Fibroblast of skin of right quadriceps (primary cell): ENCODE measurements at places on chromosomes 7 and 10.

DNA sequence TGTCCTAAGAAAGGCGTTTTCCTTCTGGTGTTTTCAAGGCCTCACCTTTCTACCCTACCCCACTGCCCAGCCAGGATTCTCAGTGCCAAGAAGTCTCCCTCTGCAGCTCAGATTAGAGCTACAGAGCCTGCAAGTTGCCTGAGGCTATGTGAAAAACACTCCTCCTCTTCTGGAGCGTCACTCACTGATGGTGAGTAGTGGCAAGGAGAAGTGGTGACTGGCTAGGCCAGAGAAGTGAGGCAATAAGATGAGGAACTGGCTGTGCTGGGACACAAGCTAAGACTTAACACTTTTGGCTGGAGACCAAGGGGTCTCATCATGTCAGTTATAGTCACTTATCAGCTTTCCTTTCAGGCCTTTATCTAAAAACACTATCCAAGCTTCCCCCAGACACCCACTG, 86.7 kb upstream of the PRKAR2B start:
- no peak for DNase-seq

DNA sequence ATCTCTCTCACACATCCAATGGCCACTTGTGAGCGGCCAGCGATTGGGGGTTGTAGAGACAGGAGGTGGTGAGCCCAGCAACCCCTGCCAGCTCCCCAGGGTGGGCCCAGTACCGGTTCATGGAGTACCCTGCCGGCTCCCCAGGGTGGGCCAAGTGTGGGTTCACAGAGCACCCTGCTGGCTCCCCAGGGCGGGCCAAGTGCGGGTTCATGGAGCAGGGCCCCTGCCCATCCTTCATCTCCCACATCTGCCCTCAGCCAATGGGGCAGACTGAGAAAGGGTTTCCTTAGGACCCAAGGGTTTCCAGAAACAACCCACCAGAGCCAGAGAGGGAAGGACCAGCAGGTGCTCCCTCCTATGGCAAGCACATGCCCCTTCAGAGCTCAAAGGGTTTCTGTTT, 21.4 kb upstream of the SLIT1 start:
- DNase-seq: no peak

DNA sequence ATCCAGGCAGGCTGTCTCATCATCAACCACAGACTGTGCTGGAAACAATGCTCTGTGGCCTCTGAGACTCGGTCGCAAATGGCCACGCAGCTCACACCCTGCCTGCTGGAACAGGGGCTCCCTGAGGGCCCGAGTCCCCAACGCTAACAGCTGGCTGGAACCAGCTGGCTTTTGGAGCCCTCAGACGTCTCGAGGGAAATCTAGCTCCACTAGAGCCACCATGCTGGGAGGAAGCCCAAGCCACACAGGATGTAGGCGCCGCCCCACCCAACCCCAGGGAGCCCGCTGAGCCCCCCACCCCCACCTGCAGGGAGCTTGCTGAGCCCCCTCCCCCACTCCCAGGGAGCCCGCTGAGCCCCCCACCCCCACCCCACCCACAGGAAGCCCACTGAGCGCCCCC, 21.4 kb upstream of the PDGFA start:
- DNase-seq: no peak

DNA sequence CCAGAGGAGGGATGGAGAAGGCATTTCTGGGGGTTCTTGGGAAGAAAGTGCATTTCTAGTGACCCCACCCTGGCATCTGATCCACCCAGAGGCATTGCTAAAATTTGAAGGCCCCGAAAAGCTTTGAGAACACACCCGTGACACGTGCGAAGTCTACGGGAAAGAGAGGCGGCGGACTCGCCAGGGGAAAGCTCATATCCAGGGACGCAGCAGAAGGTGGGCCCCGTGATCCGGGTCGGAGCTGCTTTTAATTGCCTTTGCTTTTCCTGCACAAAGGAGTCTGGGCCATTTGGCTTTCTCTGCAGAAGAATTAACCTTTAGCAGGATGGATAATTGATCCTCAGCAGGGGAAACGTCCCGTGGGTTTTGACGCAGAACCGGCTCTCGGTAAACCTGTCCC, 50.3 kb downstream of the CARD11 start:
- DNase-seq: no peak

GRCh38 chr10:36640626-36641025, 484.8 kb upstream of the ANKRD30A start:
- no peak for DNase-seq

- no peak for DNase-seq
Measured at GRCh38 chr7:95874541-95875265, 102.3 kb downstream of the DYNC1I1 start.

DNA sequence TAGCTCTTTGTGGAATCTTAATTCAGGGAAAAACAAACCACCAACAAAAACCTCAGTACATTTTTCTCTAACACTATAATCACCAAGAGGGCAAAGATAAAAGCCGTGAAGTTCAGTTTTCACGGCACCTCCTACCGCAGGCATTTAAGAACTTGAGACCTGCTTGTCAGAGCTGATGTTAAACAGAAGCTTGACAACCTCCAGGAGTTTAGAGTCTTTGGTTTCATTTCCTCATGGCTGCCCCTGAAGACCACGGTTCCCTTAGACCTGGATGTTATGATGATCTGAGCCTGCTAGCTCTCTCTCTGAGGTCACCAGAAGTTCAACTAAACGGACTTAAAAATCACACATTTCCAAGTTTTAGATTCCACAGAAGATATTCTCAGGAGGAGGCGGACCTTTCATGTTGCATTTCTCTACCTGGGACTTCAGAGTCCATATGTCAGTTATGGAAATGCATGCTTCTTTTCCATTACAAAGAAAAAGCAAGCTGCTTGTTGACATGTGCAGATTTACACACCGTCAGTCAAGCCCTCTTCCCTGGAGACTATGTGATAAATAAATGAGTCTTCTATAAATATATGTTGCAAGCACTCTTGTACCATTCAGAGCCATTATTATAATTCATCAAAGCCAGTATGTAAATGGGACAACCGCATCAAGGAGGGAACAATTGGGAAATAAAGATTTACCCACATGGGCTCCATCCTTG, 258.0 kb downstream of the GFRA1 start:
- DNase-seq: peak; percentile 7
